ENCODE measurements at places on chromosomes 2 and 18.
A peak's percentile ranks its signal among the peaks of the same experiment; 100 is the strongest.

- no peak for DNase-seq
These were observed 9.9 kb upstream of the CTLA4 start for GRCh38 chr2:203857656-203858055.

DNA sequence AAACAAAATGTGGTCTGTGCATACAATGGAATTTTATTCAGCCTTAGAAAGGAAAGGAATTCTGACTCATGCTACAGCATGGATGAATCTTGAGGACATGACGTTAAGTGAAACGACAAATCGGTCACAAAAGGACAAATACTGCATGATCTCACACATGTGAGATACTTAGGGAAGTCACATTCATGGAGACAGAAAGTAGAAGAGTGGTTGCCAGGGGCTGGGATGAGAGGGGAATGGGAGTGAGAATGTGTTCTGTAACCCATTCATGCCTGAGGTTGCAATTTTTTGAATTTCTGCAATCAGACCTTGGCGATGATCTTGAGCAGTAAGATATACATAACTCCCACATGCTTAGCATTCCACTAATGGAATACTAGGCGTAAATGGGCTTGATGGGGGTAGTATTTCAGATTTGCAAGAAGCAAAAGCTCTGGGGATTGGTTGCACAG is 22.0 kb downstream of the FHL2 start:
- no peak for DNase-seq

DNA sequence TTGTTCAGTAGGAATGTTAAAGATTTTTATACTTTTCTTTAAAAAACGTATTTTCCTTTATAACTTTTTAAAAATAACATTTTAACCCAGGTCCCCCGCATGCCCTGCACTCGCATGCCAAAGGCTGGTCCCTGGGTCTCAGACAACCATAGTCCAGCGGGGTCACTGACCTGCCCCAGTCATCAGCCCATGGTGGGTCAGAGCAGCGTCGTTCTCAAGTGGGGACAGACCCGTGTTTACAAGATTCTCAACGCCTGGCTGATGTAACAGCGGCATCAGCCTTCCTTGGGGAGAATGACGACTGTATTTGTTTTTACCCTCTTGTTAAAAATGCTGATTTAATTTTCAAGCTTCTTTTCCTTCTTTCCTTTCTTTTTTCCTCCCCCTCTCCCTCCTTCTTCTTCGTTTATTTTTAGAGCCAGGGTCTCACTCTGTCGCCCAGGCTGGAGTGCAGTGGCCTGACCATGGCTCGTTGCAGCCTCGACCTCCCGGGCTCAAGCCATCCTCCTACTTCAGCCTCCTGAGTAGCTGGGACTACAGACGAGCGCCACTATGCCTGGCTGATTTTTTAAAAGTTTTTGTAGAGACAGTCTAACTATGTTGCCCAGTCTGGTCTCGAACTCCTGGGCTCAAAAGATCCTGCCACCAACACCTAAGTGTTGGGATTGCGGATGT is 1.0 kb upstream of the EFHD1 start:
- no peak for DNase-seq

DNA sequence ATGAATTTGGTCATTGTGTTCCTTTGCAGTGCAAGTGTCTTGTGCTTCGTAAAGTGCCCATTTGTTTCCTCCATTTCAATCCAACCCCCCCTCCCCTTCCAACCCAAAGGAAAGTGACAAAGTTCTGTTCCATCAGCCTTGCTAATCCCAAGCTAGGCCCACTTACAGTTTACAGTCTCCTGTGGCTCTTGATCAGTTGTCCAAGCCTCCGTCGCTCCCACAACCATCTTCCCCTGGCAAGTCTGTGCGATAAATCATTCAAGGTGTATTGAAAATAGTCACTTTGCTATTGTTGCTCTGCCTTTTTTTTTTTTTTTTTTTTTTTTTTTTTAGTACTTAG is 6.5 kb downstream of the POU3F3 start:
- DNase-seq, result no peak

- DNase-seq, result no peak
These were observed 34.1 kb downstream of the KIF5C start for GRCh38 chr2:148909114-148909513.

DNA sequence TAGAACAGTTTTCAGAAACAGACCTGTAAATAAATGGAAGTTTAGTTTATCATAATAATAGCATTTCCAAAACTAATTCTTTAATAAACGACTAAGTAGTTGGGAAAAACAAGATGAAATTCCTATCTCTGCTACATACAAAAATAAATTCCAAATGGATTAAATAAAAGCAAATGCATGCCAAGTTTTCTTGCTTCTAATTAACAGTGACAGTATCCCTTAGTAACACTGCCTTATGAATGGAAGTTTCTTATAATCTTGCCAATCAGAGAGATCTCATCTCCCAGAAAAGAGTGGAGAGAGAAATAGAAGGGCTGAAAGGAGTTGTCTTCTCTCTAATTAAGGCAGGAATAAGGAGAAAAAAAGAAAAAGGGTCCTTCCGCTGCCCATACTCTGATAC is 133.9 kb downstream of the GFPT1 start:
- no peak for DNase-seq

- DNase-seq, result no peak
These were observed 4.3 kb upstream of the COL6A3 start for GRCh38 chr2:237418300-237418699.

GRCh38 chr2:227106845-227107759 is 56.9 kb downstream of the COL4A4 start:
- DNase-seq, result no peak

DNA sequence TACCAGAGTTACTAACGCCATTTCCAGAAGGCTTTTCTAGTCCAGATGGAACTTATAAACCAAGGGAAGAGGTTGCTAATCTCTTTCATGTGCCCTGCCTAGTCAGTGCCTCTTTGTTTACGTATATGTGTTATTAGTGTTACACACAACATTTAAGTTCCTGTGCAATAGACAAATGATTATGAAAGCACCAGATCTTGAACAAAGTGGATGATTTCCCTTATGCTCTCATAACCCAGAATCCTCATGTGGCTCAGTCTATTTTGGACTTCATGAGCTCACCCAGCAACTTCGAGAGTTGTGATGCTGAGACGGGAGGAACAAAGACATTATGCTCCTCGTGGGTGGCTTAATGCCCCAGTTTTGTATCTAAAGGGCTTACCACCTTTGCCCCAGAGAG is 214.4 kb upstream of the SP5 start:
- no peak for DNase-seq

DNA sequence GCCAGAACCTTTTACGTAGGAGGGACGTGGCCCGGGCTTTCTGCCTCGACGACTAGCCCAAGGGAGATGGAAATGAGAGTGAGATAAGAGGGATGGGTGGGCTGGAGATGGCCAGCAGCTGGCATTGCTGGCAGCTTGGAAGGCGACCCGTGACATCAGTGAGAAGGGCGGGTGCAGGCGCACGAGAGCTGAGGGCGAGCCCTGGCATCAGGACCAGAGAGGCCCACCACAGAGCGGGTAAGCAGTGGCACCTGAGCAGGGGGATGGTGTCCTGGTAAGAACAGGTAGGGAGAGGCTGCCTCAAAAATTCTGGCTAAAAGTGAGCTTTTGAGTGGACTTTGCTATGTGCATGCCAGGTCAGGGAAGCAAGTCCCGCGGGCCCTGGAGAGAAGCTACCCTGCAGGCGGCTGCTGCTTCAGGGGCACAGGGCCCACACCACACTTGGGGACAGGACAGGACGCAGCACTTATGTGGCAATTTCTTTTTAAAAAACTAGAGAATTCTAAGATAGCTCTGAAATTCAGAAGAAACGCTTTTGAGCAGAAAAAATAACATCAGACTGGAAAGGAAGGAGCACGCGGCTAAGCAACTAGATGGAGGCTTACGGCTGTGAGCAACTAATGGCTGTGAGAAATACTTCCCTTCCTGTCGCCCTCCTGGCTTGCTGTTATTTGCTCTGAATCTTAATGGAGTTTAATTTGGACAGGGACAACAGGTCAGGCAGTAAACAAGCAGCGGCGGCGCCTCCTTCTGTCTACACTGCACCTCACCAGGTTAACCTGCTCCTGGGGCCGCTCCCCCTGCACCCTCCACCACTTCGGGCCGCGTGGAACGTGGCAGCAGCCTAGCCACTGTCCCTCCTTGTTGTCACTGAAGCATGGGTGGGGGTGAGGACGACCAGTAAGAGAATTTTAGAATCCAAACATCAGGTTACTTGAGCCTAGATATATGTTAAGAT is 20.5 kb downstream of the THAP4 start:
- DNase-seq, result no peak

DNA sequence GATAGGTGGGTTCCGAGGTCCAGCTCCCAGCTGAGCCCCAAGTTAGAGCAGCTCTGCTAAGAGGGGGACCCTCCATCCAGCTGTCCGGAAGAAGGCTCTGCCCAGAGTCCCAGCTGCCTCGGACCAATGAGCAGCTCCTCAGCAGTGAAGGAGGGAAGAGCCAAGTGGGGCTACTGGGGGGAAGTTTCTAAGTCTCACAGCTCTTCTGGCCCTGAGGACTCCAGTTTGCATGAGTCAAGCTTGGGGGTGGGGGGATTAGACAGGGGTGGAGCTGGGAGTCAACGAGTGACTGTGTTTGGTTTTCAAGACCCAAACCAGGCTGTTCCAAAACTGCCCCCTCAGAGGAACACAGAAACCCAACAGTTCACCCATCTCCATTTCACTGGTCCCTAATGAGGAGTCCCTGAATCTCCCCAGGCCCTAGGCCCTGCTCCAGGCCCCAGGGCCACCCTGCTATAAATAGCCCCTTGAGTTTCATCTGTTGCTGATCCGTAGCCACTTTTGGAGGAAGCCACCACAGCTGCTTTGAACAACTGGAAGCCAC is 100.9 kb downstream of the TNS1 start:
- DNase-seq, result no peak

DNA sequence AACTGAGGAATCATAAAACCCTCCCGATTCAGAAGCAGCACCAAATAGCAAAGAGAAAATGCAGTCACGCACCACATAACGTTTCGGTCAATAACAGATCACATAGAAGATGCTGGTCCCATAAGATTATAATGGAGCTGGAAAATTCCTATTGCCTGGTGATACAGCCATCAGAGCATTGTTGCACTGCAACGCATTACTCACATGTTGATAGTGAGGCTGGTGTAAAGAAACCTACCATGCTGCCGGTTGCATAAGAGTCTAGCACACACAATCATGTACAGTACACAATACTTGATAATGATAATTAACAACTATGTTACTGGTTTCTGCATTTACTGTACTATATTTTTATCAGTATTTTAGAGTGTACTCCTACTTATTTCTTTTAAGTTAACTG is 32.5 kb downstream of the RNF152 start:
- no peak for DNase-seq

DNA sequence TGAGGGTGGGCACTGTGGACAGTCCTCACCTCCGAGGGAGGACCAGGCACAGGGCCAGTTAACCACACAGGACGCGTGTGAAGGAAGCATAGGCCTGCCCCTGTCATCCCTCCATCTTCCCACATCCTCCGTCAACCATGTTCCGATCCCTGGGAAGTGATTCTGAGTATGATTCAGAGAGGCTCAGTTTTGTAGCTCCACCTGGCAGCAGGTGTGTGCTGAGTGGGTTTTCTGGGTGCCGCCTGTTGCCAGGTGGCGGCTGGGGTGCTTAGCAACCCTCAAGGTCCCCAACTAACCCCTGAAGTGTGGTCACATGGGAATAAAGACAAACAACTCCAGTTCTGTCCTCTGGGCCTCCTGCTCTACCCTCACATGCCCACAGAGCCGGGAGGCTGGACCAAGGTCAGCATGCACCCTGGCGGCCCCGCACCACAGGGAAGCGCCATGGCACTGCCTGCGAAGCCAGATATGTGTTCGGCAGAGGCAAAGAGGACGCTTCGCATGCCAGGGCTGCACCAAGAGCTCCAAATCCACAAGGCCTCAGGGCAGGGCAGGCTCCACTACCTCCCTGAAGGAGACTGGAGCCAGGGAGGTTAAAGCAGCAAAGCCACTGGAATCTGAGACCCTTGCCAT is 60.0 kb downstream of the ADCY3 start:
- no peak for DNase-seq

DNA sequence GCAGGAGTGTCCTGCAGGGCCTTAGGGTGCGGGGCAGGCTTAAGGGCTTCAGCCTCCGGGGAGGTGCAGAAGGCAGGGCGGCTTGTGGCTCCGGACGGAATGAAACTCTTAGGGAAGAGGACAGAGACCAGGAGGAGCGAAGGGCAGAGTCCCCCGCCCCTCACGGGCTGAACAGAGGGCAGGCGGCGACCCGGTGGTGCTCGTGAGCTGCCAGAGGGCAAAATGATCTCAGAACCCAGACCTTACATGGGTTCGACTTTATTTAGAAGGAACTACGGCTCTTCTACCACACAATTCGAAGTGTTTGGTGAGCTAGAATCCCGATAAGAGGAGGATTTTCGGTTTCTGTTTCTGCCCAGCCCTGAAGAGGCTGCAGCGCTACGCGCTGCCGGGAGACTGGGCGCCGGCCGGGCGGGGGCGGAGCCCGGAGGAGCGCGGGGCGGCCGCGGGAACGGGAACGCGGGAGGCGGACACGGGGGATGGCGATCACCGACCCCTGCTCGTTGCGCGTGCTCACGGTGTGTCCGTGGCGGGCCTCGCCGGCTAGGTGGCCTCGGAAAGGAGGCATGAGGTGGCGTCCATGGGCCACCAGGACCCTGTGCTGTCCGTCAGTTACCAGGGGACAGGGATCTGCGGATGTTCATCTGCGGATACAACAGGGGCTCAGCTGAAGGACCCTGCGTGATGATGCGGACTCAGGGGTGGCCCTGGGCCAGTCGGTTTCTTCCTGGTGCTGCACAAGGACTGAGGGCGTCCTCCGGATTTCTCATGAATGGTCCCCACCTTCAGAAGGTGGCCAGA is 4.2 kb upstream of the SP100 start:
- peak; percentile 39 for DNase-seq

DNA sequence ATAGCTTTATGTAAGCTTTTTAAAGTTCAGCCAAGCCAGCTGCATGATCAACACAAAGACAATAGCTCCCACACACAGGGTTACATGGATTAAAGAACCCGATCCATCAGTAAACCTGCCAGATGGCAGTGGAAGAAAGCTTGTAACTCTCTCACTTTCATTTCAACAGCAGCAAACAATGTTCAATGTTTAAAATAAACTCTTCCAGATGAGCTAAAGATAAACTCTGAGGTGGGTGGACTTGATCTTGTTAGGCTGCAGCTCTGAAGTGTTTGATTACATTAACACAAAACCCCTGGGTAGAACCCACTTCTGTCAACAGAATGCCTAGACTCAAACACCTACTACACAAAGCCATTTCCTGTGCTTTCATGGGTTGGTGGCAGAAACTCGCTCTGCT is 13.9 kb downstream of the RDH14 start:
- no peak for DNase-seq

GRCh38 chr2:191514613-191515012 is 163.3 kb upstream of the NABP1 start:
- no peak for DNase-seq

DNA sequence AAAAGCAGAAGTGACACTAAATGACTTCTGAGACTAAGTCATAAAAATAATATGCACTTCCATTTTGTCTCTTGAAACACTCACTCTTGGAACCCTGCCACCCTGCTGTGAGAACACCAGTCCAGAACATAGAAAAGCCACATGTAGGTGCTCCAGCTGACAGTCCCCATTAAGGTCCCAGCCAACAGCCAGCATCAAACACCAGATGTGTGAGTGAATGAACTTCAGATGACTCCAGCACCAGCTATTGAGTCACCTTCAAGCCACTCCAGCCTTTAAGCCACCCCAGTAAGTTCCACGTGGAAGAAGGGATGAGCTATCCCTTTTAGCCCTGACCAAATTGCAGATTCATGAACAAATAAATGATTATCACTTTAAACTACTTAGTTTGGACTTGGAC is 31.5 kb upstream of the LGALSL start:
- no peak for DNase-seq
